ENCODE measurements at places on chromosomes 4 and X.

DNA sequence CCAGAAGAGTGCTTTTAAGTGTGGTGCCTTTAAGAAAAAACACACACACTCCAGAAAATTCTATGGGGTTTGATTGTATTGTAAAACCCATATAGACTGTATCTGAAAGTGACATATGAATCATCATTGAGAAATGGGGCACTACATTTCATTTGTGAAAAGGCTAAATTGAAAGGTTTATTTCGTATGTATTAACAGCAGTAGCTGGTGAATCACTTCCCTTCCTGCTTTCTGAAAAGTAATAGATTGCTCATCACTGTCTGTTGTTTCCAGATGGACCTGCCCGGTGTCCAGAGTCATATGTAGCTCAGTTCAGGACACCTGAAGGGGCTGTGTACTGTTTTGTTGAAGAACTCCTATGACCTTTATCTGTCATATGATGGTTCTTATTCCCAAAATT lies 28.1 kb upstream of the HPRT1 start:
- DNase-seq = no peak

DNA sequence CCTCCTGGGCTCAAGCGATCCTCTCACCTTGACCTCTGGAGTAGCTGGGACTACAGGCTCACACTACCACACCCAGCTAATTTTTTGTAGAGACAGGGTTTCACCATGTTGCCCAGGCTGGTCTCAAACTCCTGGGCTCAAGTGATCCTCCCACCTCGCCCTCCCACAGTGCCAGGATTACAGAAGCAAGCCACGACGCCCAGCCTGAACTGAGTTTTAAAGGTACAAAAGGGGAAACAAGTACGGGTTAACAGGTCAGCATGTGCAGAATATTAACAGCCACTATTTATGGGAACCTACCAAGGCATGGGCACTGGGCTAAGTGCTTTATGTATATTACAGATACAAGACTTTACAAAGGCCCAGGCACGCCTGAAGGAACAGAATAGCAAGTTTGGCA lies 164.3 kb upstream of the GPC4 start:
- no peak for DNase-seq

- DNase-seq = no peak
These were observed 22.2 kb downstream of the TRIM61 start for GRCh38 chr4:164955107-164955805.

GRCh38 chr4:19005211-19005610 lies 983.7 kb upstream of the LCORL start:
- no peak for DNase-seq

DNA sequence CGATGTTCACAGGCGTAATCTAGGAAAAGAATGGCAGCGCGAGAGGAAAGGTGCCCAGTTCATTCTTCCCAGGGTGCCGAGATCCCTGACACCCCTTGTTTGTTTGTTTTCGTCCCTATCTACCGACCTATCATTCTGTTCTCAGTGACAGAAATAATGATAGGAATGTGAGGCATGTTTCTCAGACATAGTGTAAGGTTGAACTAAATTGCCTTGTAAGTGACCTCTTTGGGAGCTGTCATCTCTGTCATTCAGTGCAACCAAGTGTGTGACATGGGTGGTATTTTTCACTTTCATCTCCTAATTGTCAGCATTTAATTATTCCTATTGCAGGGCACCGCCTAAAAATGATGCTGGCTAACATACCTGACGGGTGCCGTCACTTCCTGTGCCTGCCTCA lies 24.4 kb downstream of the CLDN22 start:
- DNase-seq = no peak

DNA sequence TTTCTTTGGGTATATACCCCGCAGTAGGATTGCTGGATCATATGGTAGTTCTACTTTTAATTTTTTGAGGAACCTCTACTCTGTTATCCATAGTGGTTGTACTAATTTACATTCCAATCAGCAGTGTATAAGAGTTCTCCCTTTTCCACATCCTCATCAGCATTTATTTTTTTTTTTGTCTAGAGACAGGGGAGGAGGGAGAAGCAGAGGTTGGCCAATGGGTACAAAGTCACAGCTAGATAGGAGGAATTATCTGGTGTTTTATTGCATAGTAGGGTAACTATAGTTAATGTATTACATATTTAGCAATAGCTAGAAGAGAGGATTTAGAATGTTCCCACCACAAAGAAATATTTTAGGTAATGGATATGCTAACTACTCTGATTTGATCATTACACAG lies 107.4 kb downstream of the TSPAN7 start:
- DNase-seq = no peak

GRCh38 chrX:627510-627981 lies 3.0 kb upstream of the SHOX start:
- no peak for DNase-seq

DNA sequence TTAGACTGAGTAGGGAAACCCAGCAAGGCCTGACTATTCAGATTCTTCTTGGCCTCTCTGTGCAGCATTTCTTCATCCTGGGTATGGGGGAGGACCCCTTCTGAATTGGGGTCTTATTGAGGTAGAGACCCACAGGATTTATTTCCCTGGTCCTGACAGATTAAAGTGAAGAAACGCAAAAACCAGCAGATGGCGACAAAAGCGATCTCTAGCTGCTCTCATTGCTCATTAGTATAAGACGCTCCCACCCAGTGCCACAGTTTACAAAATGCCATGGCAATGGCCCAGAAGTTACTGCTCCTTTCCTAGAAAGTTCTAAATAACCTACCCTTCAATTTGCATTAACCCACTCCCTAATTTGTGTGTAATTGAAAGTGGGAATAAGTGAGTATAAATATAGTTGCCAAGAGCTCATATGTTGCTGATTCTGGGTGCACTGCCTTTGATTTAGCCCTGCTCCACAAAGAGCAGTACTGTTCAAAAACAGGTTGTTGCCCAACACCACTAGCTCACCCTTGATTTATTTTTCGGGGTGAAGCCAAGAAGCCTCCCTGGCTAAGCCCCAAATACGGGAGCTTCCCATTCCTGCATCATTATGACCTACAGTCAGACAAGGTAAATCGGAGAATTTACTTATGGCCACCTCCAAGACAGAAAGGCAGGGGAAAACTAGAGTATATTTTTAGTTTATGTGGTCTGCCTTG lies 3.7 kb upstream of the BEX4 start:
- peak; percentile 43 for DNase-seq
